ENCODE measurements at places on chromosomes 13 and 19.

DNA sequence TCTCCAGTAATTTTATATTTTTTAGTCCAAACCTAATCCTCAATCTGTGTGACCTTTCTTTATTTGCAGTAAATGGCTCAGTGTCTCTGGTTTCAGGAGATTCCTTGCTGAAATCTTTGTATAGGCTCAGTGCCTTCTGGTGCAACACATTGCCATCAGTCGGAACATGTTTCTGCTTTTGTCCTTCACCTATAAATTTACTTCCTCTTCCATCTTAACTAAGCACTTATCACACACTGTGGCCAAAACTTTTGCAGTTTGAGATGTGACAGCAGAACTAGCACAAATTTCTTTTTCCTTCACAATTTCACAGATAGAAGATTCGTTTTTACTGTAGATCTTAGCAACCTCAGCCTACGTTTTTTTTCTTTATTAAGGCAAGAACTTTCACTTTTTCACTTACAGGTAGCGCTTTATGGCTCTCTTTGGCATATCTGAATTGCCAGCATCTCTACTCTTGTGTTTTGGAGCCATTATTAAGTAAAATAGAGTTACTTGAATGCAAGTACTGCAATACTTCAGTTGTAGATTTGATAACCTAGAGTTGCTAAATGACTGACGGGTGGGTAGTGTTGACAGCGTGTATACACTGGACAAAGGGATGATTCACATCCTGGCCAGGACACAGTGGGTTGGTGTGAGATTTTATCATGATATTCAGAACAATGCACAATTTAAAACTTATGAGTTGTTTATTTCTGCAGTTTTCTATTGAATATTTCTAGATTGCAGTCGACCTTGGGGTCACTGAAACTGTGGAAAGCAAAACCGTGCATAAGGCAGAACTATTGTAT is 44.3 kb downstream of the NDFIP2 start:
- peak; percentile 11 for DNase-seq

DNA sequence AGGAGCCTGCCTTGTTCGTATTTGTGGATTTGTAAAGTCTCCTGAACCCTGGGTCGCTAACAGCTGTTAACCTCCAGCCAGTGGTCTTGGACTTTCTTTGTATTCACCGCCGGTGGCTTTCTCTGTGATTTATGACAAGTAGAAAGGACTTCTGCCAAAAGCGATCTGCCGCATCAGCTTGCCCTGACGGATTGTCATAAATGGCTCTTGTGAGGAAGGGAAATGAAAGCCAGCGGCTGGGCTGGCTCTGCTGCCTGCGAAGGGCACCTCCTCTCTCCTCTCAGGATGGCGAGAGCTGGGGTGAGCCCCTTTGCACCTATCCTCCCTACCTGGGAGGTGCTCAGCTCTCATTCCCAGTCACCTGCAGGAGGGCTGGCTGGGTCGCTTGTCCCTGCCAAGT is 25.6 kb downstream of the DHRS12 start:
- DNase-seq = no peak

GRCh38 chr13:112072534-112073244 is 5.7 kb downstream of the SOX1 start:
- no peak for DNase-seq

- no peak for DNase-seq
Observed at GRCh38 chr19:54256250-54257115, 590 bp downstream of the LILRB5 start.

DNA sequence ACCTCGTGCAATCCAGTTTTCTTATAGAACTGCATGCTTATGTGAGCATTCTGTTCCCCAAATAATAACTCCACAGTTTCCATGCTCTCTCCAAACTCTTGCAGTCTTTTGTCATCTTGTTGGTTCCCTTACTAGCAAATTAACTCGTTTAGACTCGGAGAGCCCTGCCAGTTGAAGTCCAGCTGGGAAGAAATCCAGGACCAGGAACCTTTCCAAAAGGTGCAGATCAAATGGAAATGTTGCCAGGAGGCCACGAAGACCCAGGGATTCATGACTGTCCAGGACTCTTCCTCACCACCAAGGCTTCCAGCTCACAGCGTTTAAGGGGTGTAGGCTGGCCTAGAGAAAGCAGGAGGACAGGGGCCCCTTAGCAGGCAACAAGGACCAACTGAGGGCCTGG is 2.1 kb upstream of the TDRD12 start:
- no peak for DNase-seq

- DNase-seq = no peak
Observed at GRCh38 chr13:91031508-91031907, 316.0 kb upstream of the MIR17HG start.

DNA sequence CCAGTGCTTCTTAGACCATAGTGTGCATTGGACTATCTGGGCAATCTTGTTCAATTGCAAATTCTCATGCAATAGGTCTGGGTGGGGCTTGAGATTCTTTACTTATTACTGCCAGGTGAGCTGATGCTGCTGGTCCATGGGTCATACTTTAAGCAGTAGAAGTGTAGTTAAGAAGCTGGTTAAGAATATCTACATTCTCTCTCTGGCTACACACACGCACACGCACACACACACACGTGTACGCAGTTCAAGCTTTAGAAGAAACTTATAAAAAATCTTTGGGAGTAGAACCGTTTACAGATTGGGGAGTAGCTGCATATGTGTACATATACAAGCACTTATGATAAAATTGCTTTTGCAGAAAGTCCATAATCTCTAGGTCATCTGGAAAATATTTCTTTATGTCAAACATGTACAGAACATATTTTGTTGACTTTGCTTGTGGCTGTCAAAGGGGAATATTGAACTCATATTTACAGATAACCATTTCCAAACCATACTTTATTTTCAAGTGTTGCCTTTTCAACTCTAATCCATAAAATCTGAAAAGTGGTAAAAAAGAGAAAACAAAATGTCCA is 99.7 kb downstream of the GPC6 start:
- no peak for DNase-seq

- no peak for DNase-seq
Observed at GRCh38 chr13:27969866-27970229, 733 bp upstream of the CDX2 start.

DNA sequence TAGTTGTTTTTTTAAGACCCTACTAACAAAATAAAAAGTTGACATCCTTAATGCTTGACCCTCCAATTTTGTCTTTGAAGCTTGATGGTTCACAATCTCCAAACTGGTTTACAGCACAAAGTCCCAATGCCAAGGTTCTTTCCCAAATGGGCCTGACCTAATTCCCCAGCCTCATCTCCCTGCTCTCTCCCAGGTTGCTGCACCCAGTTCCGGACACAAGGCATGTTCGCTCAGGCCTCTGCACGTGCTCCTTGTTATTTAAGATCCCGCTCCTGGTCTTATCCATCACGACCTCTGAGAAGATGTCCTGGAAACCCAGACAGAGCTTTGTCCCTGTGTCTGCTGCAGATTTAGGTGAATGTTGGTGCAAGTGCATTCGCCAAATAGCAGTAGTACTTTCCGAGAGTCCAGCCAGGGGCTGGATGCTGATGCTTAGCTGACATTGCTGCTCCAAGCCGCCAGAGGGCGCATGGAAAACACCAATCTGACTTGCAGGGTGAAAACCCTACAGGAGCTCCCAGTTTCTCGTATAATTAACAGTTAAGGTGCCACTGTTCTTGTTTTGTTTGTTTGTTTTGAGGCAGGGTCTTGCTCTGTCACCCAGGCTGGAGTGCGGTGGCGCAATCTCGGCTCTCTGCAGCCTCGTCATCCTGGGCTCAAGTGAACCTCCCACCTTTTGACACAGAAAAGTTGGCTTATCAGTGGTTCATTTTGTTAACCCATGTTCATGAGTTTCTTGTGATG is 18.5 kb downstream of the LYPD3 start:
- DNase-seq = peak; percentile 37

DNA sequence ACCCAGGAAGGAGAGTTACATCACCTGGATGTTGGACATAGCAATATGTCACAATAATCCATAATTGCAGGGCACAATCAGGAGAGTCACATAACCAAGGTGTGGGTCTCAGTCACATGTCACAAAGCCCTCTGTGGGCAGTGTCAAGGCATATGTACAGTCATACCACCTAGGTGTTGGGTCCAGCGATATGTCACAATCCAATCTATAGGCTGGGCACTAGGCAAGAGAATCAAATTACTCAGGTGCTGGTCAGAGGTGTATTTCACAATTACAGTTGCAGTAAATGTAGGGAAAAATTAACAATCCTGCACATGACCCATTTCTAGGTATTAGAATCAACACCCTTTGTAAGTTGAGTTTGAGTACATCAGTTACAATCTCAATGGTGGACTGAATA is 126.2 kb upstream of the ZNF91 start:
- DNase-seq = no peak

GRCh38 chr13:24016046-24016445 is 118.7 kb upstream of the C1QTNF9B start:
- DNase-seq = no peak

DNA sequence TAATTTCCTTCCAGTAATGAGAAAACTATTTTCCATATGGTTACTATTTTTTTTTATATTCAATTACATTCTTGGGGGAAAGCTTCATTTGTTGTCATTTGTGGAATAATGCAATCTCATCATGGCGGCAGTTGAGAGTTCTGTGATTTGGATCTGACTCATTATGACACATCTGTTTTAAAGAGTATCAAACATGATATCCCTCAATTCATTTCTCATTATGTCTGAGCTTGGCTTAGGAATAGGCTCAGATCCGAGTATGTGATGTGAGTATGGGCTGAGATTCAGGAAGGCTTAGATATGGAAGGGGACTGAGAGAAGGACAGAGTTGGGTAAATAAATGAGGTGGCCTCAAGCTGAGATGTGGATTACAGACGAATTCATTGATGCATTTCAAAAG is 64.4 kb downstream of the POSTN start:
- peak; percentile 28 for DNase-seq

DNA sequence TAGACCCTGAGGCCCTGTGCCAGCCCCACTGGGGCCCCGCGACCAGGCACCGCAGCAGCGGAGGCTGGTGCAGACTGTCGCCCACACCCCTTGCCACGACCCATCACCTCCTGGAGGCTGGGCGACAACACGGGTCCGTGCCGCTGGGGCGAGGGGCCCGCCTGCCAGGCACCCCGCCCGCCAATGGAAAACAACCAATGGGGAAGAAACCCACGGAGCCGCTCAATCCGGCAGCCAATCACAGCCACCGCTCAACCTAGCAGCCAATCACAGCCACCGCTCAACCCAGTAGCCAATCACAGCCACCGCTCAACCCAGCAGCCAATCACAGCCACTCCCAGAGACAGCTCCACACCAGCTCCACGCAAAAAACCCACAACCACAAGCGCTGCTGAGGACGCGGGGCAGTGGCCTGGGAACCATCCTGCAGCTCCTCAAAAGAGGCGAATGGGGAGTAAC is 29.7 kb downstream of the GPX4 start:
- DNase-seq = no peak

DNA sequence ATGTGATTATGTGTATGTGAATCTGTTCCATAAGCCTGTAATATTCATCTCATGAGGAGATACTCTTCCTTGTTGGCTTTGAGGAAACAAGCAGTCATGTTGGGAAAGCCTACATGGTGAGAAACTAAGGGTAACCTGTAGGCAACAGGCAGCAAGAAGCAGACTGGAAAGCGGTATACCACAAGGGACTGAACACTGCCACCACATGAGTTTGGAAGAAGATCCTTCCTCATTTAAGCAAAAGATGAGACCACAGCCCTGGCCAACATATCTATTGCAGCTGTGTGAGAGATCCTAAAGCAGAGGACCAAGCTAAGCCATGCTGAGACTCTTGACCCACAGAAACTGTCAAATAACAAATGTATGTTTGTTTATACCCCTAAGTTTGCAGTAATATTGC is 134.8 kb downstream of the B3GLCT start:
- DNase-seq = no peak

DNA sequence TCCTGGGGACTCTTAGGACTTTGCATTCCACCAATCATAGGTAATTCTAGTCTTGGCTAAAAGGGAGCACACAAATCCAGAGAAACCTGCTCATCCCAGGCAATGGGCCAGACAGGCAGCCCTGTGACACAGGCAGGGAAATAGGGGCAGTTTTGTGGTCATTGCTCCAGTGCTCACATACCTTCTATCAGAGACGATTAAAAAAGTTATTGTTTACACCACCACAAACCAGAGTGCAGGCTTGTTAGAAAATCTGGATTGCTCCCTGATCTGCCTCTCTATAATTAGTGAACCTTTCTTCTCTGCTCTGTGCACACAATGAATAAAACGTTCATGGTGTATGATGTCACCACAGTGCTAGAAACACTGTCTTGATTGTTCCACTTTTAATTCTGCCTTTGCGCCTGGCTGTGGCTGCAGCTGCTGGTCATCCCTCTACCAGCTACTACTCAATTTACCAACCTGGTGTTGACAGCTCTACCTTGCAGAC is 121.6 kb upstream of the SPATA13 start:
- DNase-seq = no peak

- DNase-seq = no peak
Observed at GRCh38 chr19:29263305-29264135, 50.6 kb upstream of the UQCRFS1 start.

- DNase-seq = peak; percentile 81
Observed at GRCh38 chr13:79678100-79678499, 197.1 kb downstream of the NDFIP2 start.

DNA sequence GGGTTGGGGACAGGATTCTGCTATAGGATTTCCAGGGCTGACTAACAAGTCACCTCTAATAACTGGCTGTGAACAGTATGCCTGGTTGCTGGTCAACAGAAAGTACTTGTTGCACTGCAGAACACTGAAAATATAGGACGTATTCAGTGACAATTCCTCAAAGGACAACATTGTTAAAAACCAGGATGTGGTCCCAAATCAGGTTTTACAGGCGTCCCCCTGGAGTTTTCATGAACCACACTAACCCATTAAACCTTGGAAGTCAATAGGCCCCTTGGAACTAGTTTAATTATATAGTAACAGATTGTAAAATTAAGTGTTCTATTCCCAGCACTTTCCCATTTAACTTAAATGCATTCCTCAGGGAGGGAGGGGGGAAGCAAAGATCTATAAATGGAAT is 495.4 kb downstream of the TBC1D4 start:
- DNase-seq = no peak

DNA sequence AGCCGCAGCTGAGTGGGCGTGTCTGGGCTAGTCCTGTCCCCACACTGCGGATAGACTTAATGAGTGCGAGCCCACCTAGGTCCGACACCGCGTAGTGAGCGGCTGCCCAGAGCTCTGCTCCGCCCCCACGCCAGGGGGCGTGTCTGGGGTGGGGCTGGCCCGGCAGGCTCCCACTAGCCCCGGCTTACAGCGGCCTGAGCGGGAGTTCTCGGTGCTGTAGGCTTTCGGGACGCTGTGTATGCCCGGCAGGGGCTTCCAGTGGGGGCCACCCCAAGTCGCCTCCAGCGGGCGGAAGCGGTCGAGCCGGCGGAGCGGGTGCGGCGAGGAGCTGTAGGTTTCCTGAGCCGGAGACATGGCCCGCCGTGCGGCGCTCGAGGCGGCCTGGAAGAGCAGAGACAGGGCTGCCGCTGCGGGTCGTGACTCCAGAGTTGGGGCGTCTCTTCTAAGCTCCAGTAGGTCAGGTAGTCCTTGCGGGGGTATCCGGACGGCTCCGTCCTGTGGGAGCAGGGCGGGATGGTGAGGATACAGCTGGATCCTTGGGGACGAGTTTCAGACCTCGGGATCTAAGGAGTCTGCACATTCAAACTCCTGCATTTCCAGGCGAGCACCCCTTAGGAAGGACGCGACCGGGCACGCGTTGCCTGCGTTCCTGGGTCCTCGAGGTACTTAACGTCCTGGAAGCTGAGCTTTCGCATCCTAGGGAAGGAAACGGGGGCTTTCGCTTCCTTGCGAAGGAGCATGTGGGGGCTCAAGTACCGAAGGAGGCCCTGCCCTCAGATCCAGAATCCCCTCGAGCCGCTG is 1.2 kb downstream of the CGB7 start:
- DNase-seq = no peak
